CD8-positive, alpha-beta T cell (primary cell): ENCODE measurements at places on chromosomes 5 and 9.
A peak's percentile ranks its signal among the peaks of the same experiment; 100 is the strongest.

DNA sequence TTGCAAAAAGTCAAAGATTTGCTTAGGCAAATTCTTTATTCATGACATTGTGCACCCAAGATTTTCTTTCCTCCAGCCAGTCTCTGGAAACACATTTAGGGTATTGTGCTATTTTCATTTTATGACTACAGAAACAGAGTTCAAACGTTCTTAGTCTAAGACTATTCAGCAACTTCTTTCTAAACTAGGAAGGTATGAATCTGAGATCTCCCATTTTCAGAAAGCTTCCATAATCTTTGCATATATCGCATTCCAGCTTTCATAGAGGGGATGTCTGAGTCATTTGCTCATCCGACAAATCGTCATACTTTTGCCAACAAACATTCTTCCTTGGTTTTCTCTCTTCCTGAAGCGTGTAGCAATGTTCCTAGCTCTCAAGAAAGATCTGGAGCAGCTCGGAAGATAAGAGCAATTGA is 1.6 kb upstream of the PAPPA start:
- DNase-seq = no peak

DNA sequence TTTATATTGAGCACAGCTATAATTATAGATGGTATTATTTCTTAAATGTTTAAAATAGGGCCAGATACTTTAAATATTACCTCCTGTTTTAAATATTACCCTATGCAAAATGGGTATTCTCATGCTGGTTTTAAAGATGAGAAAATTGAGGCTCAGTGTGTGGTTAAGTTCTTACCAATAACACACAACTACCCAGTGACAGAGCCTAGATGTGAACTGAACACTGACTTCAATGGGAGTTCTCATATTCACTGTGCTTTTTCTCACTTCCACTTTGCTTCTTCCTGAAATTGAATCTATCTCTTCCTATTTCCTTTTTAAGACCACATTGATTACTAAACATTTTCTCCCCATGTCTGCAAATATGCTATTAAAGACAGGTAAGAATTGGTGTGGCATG is 135.8 kb upstream of the TUSC1 start:
- no peak for DNase-seq

DNA sequence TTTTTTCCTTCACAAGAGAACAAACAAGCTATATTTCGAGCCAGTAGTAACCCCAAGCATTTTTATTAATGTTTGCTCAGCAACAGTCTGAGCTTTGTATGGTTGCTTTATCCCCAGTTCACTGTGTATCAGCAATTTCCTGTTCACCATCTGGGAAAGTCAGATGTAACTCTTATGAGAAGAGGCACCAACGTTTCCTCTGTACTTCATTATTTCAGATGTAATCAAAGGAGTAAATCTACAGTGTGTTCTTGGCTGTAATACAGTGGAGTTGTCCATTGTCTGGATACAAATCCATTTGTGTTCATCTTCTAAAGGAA is 340.2 kb downstream of the ARRDC3 start:
- no peak for DNase-seq

DNA sequence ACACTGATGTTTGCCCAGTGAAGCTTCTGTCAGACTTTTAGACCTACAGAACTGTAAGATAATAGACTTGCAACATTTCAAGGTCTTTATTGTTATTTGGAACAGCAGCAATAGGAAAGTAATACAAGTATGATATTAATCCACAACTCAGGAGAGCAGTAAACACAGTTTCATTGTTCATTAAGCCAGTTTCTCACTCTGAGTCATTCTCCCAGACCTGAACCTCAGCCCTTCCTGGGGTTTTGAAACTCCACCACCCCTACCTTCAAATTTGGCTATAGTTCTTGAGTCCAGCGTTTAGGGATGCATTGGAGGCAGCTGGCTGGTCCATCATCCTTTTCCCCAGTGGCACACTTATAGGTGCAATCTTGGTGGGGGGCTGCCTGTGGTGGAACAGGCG is 203.2 kb downstream of the RAB3C start:
- DNase-seq = no peak

DNA sequence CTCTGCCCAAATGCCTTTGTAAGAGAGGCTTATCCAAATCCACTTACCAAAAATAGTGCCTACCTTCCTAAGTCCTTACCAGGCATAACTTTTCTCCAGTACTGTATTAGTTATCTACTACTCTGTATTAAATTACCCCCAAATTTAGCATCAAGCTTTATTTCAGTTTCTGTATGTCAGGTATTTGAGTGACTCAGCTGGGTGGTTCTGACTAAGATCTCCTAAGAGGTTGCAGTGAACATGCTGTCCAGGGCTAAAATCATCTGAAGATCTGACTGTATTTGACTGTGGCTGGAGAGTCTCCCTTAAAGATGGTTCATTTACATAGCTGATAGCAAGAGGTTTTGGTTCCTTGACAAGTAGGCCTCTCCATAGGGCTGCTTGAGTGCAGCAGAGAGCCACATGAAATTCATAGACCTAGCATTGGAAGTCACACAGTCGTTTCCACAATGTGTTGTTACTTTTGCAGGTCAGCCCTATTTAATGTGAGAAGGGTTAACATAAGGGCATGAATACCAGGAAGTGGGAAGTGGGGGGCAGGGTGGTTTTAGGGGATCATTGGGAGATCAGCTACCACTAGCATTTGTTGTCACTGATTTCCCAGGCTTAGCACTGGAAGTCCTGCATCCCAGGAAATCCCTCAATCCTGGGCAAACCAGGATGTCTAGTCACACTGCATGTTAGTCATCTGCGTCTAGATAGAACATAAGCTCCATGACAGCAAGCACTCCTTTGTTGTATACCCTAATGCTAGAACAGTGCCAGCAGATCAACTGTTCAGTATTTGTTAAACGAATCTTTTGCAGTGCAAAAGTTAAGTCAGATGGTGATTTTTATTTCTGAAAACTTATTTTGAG is 2.0 kb upstream of the ZNF622 start:
- no peak for DNase-seq

DNA sequence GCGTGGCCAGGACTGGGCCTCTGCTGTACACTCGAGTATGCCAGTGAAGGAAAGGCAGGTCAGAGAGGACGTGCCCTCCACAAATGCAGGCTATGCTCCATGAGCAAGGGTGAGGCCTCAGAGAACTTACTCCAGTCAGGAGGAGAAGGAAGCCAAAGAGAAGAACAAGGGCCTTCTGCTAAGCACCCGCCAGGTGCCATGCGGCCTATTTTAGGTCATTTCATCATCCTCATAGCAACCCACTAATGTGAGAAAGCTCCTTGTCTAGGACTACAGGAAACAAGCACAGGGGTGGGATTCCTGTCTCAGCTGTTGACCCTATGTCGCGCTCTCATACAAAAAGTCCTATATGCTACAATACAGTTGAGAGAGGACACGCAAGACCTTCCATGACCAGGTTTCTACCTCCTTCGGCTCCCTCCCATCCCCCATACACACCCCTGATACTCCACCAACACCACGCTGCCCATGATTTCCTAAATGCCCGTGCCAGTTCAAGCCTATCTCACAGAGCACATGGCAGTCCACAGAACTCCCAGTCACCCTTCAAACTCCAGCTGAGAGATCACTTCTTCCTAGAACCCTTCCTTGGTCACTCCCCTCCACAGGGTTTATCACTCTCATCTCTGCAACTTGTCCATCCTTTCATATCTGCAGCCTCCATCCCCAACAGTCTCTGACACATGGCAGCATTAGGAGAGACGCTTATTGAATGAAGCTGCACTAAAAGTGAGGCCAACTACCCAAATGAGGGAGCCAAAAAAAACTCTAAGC is 26.8 kb downstream of the PSMB7 start:
- DNase-seq = no peak

- DNase-seq = no peak
Observed at GRCh38 chr9:8717146-8717545, 917.6 kb upstream of the DMAC1 start.

- DNase-seq = no peak
Observed at GRCh38 chr5:31280210-31280609, 86.7 kb downstream of the CDH6 start.

DNA sequence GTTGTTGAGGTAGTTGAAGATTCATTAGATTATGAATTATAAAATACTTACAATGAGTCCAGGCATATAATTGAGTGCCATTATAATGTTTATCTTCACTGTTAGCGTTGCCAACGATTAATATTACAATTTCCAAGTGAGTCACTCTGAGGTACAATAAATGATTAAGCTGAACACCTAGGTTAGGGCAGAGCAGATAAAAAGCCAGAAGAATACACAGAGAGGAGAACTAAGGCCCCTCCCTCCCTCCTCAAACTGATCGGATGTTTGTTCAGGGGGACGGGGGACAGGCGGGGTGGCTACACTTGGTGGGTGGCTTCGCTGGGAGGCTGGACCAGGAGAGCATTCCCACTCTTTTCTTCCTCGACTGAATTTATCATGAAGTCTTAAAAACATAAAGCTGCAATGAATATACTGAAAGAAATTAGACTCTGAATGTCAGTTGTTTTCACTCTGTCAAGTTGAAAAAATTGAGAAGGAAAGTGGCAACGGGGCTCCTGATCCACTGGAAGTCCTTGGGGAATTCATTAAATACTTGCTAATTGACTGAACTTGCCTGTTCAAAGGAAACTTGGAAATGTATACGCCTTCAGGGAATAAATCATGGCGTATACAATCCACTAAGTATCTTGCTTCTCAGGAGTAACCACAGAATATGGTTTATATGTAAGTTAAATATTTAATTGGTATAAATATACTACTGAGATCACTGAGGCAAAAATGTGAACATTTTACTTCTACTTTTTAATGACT is 198.1 kb downstream of the TSSK1B start:
- no peak for DNase-seq

DNA sequence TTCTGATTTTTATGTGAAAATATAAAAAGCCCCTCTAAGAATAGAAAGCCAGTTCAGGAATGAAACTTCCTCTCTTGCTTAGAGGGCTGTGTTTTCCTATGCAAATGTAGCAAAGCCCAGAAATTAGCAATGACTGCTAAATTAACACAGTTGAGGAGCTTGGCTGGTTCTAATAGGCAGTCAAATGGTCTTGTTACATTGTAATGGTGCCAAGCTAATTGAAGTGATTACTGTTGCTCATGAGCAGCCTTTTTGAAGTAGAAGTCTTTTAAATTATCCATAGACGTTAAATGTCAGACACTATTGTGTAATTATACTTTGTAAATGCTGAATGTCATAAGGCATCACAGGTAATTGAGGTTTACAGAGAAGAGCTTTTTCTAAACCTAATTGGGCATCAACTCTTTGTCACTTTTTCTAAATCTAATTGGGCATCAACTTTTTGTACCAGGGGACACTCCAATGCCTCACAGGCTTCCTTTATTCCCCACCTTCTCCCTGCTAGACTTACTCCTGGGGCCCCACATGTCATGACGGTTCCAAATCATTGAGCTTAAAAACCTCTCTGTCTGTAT is 229.1 kb downstream of the PSAT1 start:
- DNase-seq = no peak

GRCh38 chr5:130520211-130520610 is 615.9 kb downstream of the CHSY3 start:
- no peak for DNase-seq

- DNase-seq = no peak
Observed at GRCh38 chr9:132744881-132745755, 74.9 kb downstream of the GTF3C4 start.

DNA sequence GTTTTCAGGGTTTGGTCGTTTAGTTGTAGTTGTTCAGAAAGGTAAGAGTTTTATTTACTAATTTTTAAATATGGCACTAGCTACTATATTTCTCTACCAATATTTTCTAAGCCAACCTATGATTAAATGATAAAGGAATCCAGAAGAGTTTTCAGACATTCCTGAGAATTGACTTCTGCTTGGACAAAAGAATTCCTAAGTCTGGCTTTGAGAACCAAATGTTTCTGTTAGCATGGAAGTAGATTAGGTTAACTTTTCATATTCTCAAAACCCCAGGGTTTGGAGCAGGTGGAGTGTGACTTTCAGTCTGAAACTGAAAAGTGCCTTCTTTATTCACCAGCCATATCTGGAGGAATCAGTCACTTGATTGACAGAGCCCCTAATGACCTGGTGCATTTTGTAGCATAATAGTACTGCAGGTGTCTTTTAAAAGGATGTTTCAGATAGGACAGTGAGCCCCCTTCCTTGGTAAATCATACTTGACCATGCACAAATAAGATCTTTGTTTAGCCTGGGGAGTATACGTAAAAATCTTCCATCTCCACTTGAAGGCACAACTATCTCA is 457.0 kb upstream of the ZNF462 start:
- DNase-seq = no peak

- DNase-seq = no peak
Observed at GRCh38 chr9:107422189-107423185, 67.1 kb downstream of the KLF4 start.

GRCh38 chr9:93673839-93674334 is 97.5 kb downstream of the PHF2 start:
- peak; percentile 8 for DNase-seq

GRCh38 chr5:135651156-135651555 is 72.4 kb upstream of the CXCL14 start:
- no peak for DNase-seq

DNA sequence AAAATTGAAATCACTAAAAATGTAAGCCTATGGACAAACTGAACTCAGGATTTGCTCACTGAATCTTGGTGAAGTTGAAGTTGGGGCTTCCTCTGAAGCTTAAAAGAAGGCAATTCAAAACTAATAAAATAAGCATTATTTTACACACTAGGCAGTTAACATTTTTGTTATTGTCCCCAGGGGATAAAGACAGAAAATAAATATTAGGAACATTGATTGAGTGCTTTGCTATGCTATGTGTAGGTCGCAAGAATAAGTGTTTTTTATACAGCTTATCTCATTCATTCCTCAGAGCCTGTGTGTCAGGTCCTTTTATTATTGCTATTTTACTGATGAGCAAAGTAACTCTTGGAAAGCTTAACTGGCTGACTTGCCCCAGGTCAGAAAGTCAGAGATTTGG is 82.2 kb downstream of the ZNF608 start:
- DNase-seq = no peak

DNA sequence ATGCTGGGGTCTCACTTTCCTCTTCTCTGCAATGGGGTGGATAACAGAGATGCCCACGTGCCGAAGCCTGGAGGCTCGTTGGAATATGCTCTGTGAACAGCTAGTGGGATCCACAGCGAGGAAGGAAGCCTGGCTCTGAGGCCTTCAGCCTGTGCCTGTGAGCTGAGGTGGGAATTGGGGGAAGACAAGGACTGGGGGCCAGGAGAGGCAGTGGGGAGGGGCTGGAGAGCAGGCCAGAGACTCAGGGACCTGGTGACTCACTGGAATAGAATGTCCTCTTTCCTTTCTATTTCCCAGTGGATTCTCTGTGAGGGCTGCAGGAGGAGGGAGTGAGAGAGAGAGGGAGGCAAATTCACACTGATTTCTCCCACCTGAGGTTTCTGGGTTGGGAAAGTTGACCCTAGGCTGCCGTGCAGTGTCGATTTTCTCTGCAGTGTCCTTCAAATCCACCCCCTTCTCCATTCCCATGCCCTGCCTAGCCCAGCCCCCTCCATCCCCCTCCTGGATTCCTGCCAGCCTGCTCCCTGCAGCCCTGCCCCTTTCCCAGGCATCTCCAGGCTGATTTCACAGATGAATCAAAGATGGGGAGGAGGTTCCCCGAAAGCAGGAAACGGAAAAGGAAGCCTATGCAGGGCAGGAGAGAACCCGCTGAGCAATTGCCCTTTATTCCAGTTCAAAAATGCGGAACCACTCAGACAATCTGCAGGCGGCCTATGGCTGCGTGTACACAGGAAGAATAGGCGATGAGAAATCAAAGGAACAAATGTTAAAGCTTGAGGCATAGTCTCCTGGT is 1.4 kb upstream of the SPAAR start:
- DNase-seq = no peak
